ENCODE measurements at places on chromosomes 4 and X.

DNA sequence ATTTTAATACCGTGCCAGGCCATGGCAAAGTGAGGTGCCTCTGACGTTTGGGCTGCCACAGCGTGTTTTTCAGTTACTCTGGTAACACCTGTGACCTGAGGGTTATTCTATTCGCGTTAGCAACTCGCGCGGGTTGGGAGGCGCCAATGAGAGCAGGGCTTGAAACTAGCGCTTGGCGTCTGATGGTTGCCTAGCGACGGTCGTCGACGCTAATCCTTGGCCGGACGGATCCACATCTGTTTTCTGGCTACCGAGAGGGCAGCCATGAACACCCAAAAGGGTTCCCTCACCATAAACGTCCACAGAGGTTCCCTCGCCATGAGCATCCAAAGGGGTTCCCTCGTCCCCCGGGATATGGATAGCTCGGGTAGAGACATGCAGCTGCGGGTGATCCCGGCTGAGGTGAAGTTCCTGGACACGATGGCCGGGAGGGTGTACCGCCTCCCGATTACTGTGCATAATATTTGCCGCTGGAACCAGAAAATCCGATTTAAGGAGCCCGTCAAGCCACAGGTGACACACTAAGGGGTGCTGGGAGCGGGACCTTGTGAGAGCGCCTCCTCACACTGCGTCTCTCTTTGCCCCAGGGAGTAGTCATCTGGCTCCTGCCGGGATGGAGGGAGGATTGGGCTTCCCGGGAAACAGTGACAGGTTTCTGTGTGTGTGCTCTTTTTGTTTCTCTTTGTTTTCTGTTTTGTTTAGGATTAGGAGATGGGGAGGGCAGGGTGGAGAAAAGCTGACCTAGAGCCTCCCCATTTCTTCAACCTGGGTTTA, at the start of gene CFAP47:
TSS of gene CFAP47 (plus strand) at position 199 of the 774 bp plus-strand sequence. CDS start at position 265, 66 bp downstream.
- DNase-seq, result no peak

GRCh38 chr4:170009291-170009690, 16.9 kb downstream of the MFAP3L start:
- DNase-seq, result no peak

GRCh38 chr4:85514117-85514516, 39.2 kb downstream of the ARHGAP24 start:
- DNase-seq, result no peak

DNA sequence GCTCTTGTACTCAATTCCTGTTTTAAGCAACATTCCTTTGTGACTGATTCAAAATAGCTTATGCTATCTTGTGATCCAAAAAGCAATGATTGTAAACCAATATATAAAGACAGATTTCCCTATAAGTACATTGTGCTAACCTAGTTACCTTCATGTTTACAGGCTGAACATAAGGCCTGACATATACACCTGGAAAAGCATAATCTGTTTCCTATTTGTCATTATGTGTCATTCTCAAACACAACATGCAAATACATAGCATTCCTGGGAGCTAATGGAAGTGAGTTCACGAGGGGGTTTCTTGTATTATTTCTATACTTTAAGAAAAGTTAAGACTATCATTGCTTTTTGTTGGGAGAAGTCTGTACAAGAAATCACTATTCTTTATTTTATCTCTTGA, 638.1 kb upstream of the AGA start:
- DNase-seq, result no peak

- DNase-seq, result no peak
These were observed 12.5 kb downstream of the USO1 start for GRCh38 chr4:75736862-75737261.

DNA sequence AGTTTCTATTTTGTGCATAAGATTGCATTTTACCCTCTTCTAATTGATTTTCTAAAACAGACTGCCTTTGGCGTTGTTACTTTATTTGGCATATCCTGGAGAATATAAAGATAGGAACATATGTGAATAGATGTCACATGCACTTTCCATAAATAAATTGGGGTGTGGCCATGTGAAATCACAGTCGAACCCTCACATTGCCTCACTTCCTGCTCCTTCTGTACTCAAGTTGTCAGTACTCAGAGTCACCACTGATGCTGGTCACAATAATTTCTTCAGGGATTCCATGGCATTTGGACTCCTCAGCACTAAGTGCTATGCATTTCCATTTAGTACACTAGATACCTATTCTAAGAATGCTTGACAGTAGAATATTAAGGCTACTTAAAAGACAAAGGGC, 1.4 kb upstream of the EMCN start:
- no peak for DNase-seq

GRCh38 chr4:84496331-84496705, 2.8 kb downstream of the NKX6-1 start:
- DNase-seq, result no peak

Measured in AG08396 (cell line).